Astrocyte (in vitro differentiated cells and primary cell): ENCODE measurements at places on chromosomes 3 and 15.

GRCh38 chr3:67384016-67384415, 270.4 kb downstream of the SUCLG2 start:
- H3K27me3 ChIP-seq = no peaks in the 10 kb centered on the region
- no peak overlapping the region for H3K4me3 ChIP-seq
- no peaks in the 10 kb centered on the region for H3K4me1 ChIP-seq
- H3K36me3 ChIP-seq = no peaks in the 10 kb centered on the region

- no peak overlapping the region for H3K27ac ChIP-seq
- H3K27me3 ChIP-seq = peaks cover 52% of the 10 kb centered on the region
- no peaks in the 10 kb centered on the region for H3K4me1 ChIP-seq
Measured at GRCh38 chr3:183149915-183150750, 12.4 kb downstream of the LAMP3 start.

DNA sequence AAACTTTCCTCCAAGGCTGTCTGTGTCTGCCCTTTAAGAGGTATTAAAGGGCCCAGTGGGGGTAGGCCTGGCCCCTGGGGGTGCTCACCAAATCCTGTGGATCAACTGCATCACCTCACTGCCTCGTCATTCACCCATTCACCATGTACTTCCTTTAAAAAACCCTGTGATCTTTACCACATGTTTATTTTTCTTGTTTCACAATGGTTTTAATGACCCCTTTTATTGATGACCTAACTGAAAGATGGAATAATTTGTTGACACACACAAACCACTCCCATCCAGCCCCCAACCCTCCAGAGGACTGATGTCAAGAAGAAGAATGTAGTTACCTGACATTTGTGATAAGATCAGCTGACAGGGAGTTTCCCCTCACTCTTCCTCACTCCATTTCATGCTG, 40.8 kb downstream of the KCNAB1 start:
- H3K4me3 ChIP-seq = no peak overlapping the region
- H3K4me1 ChIP-seq = no peaks in the 10 kb centered on the region
- peak; percentile 73 for DNase-seq
- H3K27ac ChIP-seq = no peak overlapping the region
- no peaks in the 10 kb centered on the region for H3K36me3 ChIP-seq

DNA sequence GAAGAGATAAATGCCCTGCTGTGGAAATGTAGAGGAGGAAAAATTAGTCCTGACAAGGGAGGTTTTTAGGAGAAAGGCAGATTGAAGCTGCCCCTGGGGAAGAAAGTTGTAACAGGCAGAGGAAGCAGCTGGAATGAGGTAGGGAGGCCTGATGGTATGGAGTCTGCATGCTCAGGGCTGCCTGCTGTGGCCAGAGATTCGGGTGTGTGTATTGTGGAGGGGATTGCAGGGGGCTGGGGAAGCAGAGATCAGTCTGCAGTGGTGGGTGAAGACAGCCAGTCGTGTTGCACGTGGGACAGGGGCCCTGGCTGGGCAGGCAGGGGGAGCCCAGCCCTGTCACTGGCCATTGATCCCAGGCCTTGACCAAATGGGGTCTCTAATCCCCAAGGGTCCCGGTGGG, 96.5 kb downstream of the SLCO3A1 start:
- H3K4me3 ChIP-seq = no peak overlapping the region
- H3K4me1 ChIP-seq = peaks cover 10% of the 10 kb centered on the region
- no peaks in the 10 kb centered on the region for H3K27me3 ChIP-seq
- H3K27ac ChIP-seq = no peak overlapping the region
- H3K36me3 ChIP-seq = no peaks in the 10 kb centered on the region

GRCh38 chr15:68584756-68585573, 6.2 kb downstream of the CORO2B start:
- H3K4me3 ChIP-seq = no peak overlapping the region
- no peak for DNase-seq
- H3K27ac ChIP-seq = peak overlapping the region; percentile 48
- H3K36me3 ChIP-seq = no peaks in the 10 kb centered on the region
- H3K4me1 ChIP-seq = peaks cover 66% of the 10 kb centered on the region
- no peaks in the 10 kb centered on the region for H3K27me3 ChIP-seq

GRCh38 chr3:29949131-29949530, 657.3 kb upstream of the TGFBR2 start:
- H3K4me3 ChIP-seq = no peak overlapping the region
- DNase-seq = peak; percentile 17
- peaks cover 3% of the 10 kb centered on the region for H3K4me1 ChIP-seq
- no peaks in the 10 kb centered on the region for H3K27me3 ChIP-seq
- no peak overlapping the region for H3K27ac ChIP-seq

- H3K36me3 ChIP-seq = peaks cover 8% of the 10 kb centered on the region
- no peak overlapping the region for H3K27ac ChIP-seq
- no peak for DNase-seq
- peaks cover 7% of the 10 kb centered on the region for H3K4me1 ChIP-seq
Measured at GRCh38 chr3:16334909-16335308, 69.9 kb downstream of the OXNAD1 start.

- H3K36me3 ChIP-seq = no peaks in the 10 kb centered on the region
- peaks cover 9% of the 10 kb centered on the region for H3K4me1 ChIP-seq
- no peak overlapping the region for H3K27ac ChIP-seq
Measured at GRCh38 chr15:88450125-88450798, 16.9 kb downstream of the MRPL46 start.

DNA sequence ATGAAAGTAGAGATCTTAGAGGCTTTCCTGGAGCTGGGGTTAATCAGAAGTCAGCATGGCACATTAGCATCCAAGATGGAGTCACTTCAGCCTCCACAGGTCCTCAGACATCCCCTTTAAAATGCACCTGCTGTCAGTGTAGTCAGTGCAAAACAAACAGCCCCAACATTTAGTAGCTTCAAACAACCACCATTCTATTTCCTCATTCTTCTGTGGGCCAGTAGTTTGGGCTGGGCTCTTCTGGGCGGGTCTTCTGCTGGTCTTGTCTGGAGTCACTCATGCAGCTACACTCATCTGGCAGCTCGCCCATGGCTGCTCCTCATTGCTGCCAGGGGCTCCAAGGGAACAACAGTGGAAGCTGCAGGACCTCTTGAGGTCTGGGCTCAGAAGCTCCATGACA, 99.9 kb downstream of the TLE3 start:
- no peak overlapping the region for H3K27ac ChIP-seq
- H3K4me1 ChIP-seq = no peaks in the 10 kb centered on the region
- peaks cover 29% of the 10 kb centered on the region for H3K27me3 ChIP-seq
- no peaks in the 10 kb centered on the region for H3K36me3 ChIP-seq
- DNase-seq = peak; percentile 53

DNA sequence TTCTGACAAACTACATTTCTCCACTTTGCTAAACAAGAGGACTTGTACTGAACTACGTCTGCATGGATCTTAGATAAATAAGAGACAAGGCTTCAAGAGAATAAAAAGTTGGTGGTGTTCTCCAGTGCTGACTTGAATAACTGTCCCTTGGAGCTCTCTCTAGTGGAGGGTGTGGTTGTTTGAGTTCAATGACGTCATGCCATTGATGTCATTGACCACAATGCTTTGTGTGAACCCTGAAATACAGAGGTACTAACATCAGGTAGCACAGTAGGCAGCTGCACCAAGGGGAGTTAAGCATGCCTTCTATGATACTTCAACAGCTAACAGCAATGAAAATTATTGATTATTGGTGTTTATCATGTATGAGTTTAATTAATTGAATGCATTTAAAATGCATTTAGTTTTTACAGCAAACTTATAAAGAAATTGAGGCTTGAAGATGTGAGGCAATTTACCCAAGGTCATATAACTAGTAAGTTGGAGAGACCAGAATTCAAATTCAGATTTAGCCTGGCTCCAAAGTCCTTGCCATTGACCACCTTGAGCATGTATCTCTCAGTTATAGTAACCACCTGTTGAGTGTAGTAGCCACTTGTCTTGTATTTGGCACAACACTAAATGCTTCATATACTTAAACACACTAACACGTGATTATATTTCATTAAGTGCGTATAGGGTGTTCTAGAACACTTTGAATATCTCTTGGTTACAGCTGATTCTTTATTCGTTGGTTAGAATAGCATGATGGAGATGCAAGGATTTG, 126.0 kb upstream of the ANKRD28 start:
- no peak for DNase-seq
- peaks cover 2% of the 10 kb centered on the region for H3K27me3 ChIP-seq
- no peaks in the 10 kb centered on the region for H3K36me3 ChIP-seq
- H3K4me1 ChIP-seq = no peaks in the 10 kb centered on the region
- no peak overlapping the region for H3K27ac ChIP-seq

DNA sequence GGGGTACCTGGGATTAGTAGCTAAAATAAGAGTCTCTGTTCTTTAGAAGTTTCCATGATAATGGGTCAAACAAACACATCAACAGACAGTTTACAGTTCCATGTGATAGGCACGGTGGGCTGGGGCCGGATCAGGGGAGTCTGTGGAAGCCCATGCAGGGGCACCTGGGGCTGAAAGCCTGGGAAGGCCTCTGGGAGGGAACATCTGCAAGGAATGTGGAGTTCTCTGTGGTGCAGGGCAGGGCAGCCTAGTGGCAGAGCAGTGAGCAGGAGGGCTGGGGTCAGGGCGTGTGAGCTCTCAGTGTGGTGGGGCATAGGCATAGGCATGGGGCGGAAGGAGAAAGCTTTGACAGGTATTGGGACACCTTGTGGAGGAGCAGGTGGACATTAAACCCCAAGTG, 207.7 kb upstream of the TRIM42 start:
- no peak for DNase-seq
- H3K4me1 ChIP-seq = peaks cover 10% of the 10 kb centered on the region
- no peak overlapping the region for H3K4me3 ChIP-seq
- no peaks in the 10 kb centered on the region for H3K36me3 ChIP-seq
- H3K27me3 ChIP-seq = no peaks in the 10 kb centered on the region
- no peak overlapping the region for H3K27ac ChIP-seq

DNA sequence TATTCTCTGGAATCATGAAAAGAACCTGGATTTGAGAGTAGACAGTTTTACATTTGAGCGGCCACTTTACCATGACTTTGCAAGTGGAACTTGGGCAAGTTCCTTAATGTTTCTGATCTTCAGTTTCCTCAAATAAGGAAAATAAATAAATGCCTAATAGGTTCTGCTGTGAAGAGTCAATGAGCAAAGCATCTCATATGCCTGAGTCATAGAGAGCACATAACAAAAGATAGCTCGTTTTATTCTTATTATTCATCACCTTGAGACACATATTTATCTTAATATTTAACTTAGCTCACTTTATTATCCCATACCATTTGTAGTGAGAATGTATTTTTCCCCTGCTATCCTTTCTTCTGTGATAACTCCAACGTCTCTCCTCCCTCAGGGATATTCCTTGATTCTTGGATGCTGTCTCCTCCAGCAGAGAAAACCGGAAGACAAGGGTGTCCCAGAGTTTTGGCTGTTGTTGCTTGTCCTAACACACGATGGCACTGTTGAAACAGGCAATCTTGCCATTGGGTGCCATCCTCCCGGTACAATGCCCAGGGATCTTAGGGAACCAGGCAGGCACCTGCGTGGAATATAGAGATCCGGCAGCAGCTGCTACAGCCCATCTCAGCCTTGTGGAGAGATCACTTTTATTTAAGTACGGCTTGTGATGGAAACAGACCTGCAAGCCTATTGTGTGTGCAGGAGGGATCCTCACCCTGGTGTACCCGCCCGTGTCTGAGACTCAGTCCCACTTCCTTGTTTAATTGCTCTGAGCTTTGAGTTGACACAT, 33.3 kb upstream of the VPS33B start:
- no peaks in the 10 kb centered on the region for H3K4me1 ChIP-seq
- H3K36me3 ChIP-seq = no peaks in the 10 kb centered on the region
- peaks cover 9% of the 10 kb centered on the region for H3K27me3 ChIP-seq

DNA sequence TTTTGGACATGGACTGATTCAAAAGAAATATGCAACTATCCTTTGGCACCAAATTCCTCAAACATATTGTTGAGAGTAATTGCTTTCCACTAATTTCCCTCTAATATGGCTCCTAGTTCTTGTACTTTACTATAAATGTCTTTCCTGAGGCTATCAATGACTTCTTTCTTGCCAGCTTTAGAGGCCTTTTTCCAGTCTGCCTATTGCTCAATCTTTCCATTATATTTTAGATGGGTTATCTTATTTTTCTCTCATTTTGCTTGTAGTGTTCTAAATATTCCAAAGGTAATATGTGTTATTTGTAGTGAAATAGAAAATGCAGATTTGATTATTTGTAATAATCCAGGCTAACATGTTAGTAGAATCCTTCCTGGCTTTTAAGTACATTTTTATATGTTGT, 11.5 kb upstream of the TEX9 start:
- no peak overlapping the region for H3K27ac ChIP-seq
- DNase-seq = no peak
- H3K27me3 ChIP-seq = no peaks in the 10 kb centered on the region

- H3K4me3 ChIP-seq = no peak overlapping the region
- H3K27ac ChIP-seq = no peak overlapping the region
- peaks cover 4% of the 10 kb centered on the region for H3K36me3 ChIP-seq
- H3K27me3 ChIP-seq = no peaks in the 10 kb centered on the region
- no peak for DNase-seq
- no peaks in the 10 kb centered on the region for H3K4me1 ChIP-seq
Measured at GRCh38 chr3:171163101-171164066, 136.9 kb upstream of the SLC2A2 start.

DNA sequence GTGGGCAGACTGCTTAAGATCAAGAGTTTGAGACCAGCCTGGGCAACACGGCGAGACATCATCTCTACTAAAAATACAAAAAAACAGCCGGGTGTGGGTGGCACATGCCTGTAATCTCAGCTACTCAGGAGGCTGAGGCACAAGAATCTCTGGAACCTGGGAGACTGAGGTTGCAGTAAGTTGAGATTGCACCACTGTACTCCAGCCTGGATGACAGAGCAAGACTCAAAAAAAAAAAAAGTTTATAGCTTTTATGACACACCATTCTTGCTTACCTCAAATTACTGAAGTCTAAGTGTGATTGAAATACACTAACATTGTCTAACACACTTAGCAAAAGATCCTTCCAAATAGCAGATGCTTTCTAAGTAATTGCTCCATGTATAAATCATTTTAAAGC, 207.6 kb downstream of the STAG1 start:
- no peak for DNase-seq
- H3K27ac ChIP-seq = no peak overlapping the region
- no peak overlapping the region for H3K4me3 ChIP-seq
- H3K36me3 ChIP-seq = no peaks in the 10 kb centered on the region

- DNase-seq = no peak
- no peak overlapping the region for H3K27ac ChIP-seq
- H3K36me3 ChIP-seq = no peaks in the 10 kb centered on the region
Measured at GRCh38 chr3:62368705-62369475, 4.5 kb downstream of the FEZF2 start.

GRCh38 chr3:27357665-27358258, 11.4 kb downstream of the NEK10 start:
- H3K4me1 ChIP-seq = peaks cover 8% of the 10 kb centered on the region
- no peak overlapping the region for H3K27ac ChIP-seq
- peak; percentile 28 for DNase-seq

- H3K4me1 ChIP-seq = peaks cover 12% of the 10 kb centered on the region
- H3K36me3 ChIP-seq = no peaks in the 10 kb centered on the region
- no peak overlapping the region for H3K4me3 ChIP-seq
- H3K27ac ChIP-seq = no peak overlapping the region
- H3K27me3 ChIP-seq = no peaks in the 10 kb centered on the region
Measured at GRCh38 chr3:61847784-61848462, 286.6 kb downstream of the PTPRG start.

- no peak overlapping the region for H3K27ac ChIP-seq
- DNase-seq = no peak
- peaks cover 6% of the 10 kb centered on the region for H3K27me3 ChIP-seq
- H3K4me3 ChIP-seq = no peak overlapping the region
- H3K4me1 ChIP-seq = peaks cover 7% of the 10 kb centered on the region
Measured at GRCh38 chr3:189273736-189274135, 102.0 kb downstream of the TPRG1 start.
